ENCODE measurements at places on chromosomes 2 and 18. TPM values are rescaled to one million over a fixed set of nuclear protein-coding genes. Genes with fewer than 3 reads are reported as not detected.

Gene PID1
- not detected for total RNA-seq

Gene PLEKHA3
- 24.0 TPM for total RNA-seq

Gene INPP1
- 10.7 TPM for total RNA-seq

Gene ALK
- not detected for total RNA-seq

Gene ST6GAL2
- not detected for total RNA-seq
